Right forelimb (tissue), 1 donor: ENCODE measurements at places on chromosomes 5 and 9.

GRCh38 chr5:6601271-6601670 is 31.6 kb downstream of the NSUN2 start:
- DNase-seq: no peak

DNA sequence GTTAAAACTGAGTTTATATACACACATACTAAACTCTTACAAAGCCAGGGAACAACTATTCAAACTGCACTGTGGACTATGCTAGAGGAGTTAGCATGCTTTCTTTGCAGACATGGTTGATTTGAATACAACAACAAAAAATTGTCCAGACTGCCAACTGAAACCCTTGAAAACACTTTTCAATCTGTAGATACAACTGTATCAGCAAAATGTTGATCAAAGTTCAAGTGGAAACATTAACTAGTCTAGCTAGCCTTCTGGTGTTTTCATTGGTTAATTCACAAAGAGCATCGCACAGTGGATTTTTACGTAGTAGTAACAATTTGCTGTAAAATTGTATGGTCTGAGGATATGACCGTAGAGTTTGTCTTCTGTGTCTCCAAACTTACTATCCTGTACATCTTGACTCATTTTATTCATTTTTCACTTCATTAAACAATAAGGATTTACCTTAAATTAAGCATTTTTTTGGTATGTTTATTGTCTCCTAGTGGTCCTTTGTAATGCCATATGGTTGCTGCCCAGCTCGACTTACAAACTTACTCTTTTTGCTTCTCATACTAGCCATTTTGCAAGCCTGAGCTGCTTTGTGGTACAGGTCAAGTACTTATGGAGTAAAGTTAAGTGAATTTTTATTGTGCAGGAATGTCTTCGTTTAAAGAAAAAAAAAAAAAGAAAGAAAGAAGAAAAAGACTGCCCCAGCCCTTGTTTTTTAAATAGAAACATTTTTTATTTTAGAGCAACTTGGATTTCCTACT is 123.4 kb downstream of the ZCCHC7 start:
- DNase-seq: no peak

- no peak for DNase-seq
Measured at GRCh38 chr5:66367814-66368541, 223.9 kb downstream of the SREK1 start.

DNA sequence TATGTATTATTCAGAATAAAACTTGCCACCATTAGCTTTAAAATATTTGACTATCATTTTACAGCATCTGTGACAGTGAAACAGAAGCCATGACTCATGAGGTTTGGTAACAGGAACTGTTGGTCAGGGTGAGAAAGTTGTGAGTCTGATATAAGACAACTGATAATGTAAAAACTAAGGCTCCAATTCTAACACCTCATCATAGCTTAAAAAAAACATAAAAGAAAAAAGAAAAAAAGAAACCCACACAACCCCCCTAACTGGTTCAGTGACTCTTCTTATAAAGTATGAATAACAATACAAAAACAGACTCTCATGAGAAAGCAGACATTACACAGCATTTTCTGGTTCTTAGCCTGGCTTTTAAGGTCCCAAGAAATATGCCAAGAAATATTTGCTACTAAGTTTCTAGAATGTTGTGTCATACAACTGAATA is 85.8 kb downstream of the MRPS27 start:
- no peak for DNase-seq

DNA sequence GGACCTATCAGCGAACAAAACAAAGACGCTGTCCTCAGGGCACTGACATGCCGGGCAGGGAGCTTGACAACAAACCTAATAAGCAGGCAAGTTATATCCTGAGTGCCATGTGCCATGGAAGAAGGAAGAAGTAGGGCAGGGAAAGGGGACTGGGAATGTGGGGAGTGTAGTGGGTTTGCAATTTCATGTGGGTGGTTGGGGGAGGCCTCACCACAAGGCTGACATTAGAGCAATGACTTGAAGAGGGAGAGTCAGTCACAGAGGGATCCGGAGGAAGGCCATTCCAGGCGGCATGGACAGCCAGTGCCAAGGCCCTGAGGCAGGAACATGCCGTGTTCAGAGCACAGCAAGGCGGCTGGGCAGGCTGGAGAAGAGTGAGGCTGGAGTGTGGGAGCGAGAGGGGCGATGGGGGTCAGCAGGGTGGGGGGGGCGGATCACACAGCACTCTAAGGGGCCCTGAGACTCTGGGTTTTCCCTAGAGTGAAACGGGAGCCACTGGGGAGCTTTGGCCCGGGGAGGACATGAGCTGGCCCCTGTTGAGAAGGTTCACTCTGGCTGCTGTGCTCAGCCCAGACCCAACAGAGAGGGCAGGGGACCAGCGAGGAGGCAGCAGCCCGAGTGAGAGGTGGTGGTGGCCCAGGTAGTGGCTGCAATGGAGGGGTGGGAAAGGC is 86.3 kb downstream of the STK10 start:
- no peak for DNase-seq

GRCh38 chr5:56346741-56347535 is 113.8 kb upstream of the ANKRD55 start:
- no peak for DNase-seq

- DNase-seq: no peak
Measured at GRCh38 chr5:27472000-27472763, 433.8 kb upstream of the CDH9 start.

GRCh38 chr5:761059-761771 is 23.3 kb downstream of the ZDHHC11B start:
- no peak for DNase-seq

GRCh38 chr9:119420231-119420630 is 51.0 kb upstream of the BRINP1 start:
- no peak for DNase-seq

- peak; percentile 63 for DNase-seq
Measured at GRCh38 chr5:86864051-86864450, 246.3 kb downstream of the COX7C start.

- DNase-seq: no peak
Measured at GRCh38 chr5:5304361-5305020, 118.0 kb upstream of the ICE1 start.

GRCh38 chr5:106376522-106376921 is 1294.2 kb downstream of the EFNA5 start:
- no peak for DNase-seq

GRCh38 chr9:107588393-107588792 is 98.8 kb upstream of the KLF4 start:
- DNase-seq: peak; percentile 13

DNA sequence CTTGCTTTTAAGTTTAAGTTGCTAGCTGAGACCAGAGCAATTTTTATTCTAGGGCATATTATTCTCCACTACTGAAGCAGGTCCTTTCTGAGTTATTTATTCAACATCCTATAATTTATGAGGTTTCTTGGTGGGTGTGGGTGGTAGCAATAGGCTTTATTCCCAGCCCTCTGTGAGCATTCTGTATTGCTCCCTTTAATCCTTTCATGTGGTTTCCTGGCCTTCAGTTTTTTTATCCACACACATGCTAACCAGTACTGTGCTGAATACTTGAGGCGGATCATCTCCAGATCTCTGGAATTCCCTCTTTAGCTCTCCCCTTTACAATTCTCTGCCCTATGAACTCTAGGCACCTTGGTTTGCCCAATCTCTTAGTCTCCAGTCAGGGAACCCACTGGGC is 91.8 kb upstream of the GLRA1 start:
- no peak for DNase-seq

- no peak for DNase-seq
Measured at GRCh38 chr5:95221234-95221633, 63.7 kb downstream of the MCTP1 start.

GRCh38 chr9:125548141-125548540 is 158.9 kb downstream of the MAPKAP1 start:
- DNase-seq: no peak

DNA sequence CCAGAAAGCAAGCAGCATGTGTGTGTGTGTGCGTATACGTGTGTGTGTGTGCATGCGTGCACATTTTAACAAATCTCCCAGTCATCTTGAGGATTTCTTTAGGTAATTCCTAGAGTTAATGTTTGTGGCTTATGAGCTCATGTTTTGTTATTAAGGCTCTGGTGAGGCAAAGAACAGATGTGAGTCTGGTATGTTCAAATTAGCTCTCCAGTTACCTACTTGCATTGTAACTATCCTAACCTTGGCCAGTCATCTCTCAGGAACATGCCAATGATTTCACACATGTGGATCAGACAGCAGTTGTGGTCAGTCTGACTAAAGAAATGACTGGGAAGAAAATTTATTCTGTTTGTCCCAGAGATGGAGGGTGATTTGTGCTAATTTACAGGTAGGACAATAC is 163.1 kb downstream of the IZUMO3 start:
- no peak for DNase-seq

DNA sequence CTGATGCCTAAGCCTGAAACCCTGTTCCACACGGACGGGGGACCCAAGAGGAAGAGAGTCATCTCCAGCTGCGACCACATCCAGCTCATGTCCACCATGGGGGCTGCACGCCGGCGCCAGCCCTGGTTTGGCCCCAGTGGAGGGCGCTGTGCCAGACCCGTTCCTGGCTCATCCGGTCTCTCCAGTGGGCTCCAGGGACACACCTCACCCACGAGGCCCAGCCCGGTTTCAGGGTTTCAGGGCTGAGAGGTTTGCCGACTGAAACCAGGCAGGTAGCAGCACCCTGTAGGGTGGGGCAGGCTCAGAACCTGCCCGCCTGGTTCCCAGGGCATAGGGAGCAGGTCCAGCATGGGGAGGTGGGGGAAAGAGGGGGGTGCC is 71.4 kb upstream of the STXBP1 start:
- DNase-seq: no peak

DNA sequence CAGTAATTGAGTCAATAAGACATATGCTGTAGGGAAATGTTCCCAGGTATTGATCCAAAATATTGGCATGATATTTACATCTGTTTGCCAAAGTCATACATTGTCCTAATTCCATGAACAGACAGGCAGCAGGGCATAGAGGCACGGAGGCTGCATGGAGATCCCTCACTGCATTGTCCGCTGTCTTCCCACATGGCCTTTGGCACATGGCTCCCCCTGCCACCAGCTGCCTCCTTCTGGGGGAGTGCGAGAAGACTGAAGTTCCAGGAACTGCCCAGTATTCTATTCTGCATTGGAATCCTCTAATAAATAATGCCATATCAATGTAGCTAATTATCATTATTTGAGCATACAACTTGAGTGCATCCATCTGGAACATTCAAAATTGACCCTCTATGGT is 269.0 kb downstream of the FBXL7 start:
- no peak for DNase-seq

GRCh38 chr9:105633411-105633810 is 28.8 kb upstream of the TAL2 start:
- peak; percentile 47 for DNase-seq

GRCh38 chr9:25461416-25461815 is 216.8 kb downstream of the TUSC1 start:
- no peak for DNase-seq

GRCh38 chr5:169805527-169805934 is 168.5 kb downstream of the DOCK2 start:
- no peak for DNase-seq

- no peak for DNase-seq
Measured at GRCh38 chr5:96751203-96752169, 56.3 kb downstream of the ERAP1 start.

GRCh38 chr5:74631081-74631953 is 9.2 kb downstream of the ENC1 start:
- no peak for DNase-seq

DNA sequence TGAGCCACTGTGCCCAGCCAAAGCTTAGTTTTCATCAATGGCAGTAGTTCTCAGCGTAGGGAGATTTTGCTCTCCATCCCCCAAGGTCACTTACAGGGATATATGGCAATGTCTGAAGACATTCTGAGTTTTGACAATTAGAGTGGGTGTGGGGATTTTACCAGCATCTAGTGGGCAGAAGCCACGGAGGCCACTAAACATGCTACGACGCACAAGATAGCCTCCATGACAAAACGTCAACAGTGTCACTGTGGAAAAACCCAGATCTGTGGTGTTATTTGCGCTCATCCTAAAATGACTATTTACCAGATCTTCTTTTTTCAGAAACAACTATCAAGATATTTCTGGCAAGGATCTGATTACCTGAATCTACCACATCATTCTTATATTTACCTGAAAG is 68.2 kb downstream of the CDC14B start:
- DNase-seq: no peak

DNA sequence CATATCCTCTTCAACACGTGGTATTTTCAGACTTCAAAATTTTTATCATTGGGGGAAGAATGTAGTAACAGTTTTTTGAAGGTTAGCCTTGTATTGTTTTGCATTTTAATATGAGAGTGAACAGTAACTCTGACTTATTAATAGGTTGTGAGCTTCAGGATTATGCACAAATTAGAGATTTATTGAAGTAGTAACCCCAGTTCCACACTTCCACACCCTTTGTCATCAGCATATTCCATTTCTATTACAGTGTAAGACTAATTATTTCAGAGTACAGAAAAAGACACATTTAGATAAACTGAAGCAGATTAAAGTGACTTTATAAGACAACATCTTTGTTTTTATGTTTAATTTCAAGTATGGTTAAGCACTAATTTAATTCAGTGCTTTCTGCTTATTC is 105.7 kb downstream of the CDC42SE2 start:
- no peak for DNase-seq

- no peak for DNase-seq
Measured at GRCh38 chr5:179275381-179275878, 69.8 kb downstream of the ADAMTS2 start.

GRCh38 chr9:133239533-133240090 is 30.6 kb upstream of the OBP2B start:
- no peak for DNase-seq

GRCh38 chr9:33459115-33459514 is 11.7 kb upstream of the AQP3 start:
- no peak for DNase-seq

DNA sequence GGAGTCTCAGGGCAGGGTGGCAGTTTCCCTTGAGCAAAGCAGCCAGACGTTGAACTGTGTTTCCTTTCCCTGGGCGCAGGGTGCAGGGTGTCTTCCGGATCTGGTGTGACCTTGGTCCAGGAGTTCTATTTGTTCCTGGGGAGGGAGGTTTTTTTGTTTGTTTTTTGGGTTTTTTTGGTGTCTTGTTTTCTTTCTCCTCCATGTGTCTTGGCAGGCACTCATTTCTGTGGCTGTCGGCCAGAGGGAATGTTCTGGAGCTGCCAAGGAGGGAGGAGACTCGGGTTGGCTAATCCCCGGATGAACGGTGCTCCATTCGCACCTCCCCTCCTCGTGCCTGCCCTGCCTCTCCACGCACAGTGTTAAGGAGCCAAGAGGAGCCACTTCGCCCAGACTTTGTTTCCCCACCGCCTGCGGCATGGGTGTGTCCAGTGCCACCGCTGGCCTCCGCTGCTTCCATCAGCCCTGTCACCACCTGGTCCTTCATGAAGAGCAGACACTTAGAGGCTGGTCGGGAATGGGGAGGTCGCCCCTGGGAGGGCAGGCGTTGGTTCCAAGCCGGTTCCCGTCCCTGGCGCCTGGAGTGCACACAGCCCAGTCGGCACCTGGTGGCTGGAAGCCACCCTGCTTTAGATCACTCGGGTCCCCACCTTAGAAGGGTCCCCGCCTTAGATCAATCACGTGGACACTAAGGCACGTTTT is 3.5 kb upstream of the PHYHD1 start:
- peak; percentile 86 for DNase-seq

- no peak for DNase-seq
Measured at GRCh38 chr9:38371495-38371894, 21.0 kb upstream of the ALDH1B1 start.
